ENCODE measurements at places on chromosomes 1 and 21.

DNA sequence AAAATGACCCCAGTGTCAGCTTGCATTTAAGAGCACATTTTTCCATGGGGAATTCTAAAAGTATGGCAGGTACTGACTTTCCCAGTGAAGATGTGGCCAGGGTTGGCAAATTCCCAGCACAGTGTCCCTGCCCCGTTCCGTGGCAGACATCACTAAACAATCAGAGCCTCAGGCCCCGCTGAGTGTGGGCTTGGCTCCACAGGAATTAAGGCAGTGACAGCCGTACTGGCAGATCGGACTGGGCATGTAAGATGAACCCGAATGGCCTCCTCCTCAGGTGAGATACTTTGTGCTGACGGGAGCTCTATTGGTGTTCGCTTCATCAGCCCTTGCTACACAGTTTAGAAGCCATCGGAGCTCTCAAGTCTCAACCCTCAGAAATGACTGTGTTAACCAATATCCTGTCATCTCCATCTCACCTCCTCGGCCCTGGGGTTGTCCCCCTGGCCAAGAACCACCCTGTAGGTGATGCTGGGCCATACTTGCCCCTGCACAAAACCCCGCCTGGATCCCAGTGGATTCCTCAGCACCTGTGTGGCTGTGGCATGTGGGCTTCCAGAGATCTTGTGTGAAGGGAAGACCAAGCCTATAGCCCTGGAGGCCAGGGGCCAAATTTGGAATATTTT is 29.0 kb upstream of the ABCG1 start:
- DNase-seq = peak; percentile 14

GRCh38 chr1:56525489-56526041 is 53.8 kb downstream of the PLPP3 start:
- peak; percentile 61 for DNase-seq

DNA sequence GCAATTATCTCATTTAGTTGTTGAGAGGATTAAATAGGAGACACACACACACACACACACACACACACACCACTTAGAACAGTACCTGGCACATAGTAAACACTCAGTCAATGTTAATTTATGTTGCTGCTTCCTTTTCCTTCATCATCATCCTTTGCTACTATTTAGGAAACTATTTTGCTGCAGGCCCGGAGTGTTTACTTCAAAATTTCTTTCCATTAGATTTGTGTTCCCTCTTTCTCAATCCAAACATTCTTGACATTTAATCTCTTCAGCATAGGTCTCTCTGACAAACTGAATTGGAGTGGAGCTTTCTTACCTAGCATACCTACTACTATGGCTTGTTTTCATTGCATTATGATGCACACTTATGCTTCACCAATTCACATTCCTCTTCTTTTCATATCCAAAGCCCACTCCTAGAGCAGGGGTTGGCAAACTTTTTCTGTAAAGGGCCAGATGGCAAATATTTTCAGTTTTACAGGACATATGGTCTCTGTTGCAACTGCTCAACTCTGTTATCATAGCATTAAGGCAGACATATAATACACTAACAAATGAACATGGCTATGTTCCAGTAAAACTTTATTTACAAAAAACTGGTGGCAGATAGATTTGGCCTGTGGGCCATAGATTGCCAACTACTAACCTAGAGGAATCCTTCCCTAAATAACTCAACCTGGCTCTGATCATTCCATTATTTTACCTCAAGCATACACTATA is 49.5 kb downstream of the SCMH1 start:
- peak; percentile 3 for DNase-seq

DNA sequence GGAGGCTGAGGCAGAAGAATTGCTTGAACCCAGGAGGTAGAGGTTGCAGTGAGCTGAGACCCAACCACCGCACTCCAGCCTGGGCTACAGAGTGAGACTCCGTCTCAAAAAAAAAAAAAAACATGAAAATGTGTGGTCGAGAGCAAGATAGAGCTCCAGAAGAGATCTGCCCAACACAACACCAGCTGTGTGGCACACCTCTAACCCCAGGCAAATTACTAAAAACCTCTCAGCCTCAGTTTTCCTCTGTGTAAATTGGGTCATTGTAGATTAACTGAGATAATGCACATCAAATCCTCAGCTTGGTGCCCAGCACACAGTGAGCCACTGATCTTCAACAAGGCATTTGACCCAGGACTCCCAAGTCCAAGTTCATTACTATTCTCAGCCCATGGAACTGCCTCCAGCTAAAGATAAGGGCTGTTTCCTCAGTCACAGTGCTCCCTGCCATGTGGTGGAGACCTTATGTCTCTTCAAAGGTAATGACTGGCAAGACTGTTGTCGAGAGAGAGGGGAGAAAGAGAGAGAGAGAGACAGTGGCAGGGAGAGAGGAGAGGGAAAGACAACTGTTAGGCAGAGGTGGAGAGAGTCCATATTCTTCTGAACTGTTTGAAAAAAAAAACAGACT is 58.1 kb downstream of the PTP4A2 start:
- DNase-seq = no peak

DNA sequence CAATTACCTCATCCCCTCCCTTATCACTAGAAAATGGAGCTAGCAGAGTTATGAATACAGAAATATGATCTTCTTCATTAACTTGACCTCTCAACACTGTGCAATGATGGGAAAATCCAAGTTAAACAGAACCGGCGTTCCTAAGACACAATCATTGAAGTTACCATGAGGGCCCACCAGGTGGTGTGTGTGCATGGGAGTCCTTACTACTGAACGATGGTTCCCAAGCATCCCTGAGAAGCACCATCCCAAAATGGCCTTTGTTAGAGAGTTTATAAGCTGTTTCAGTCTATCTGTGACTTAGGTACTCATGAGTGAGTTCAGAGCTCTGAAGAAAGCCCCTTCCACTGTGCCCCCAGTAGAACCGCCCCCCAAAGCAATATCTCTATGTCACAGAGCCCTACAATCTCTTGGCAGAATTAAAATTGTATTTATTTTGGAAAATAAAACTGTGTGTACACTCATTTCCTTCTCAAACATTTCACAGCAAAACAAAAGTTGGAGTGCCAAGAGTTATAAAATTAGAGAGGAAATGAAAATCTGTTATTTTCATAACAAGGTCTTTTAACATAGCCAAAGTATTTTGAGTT is 56.8 kb downstream of the PLD5 start:
- DNase-seq = peak; percentile 43

DNA sequence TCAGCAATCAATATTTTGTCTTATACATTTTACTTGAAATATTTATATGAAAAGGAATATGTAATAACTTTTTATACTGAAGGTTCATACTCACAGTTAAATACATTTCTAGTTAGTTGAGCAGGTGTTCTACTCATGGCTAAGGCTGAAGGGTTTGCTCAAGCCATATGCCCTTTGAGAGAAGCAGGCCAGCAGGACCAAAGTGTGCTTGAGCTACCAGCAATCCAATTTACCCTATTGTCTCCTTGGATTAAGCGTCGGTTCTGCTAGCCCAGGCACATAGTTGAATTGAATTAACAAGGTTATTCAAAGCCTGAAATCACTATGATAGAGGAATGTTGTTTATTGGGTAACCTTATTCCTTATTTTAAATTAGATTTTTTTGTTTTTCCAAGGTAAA is 151.5 kb upstream of the BACE2 start:
- DNase-seq = no peak

- no peak for DNase-seq
These were observed 308.0 kb downstream of the RRAGC start for GRCh38 chr1:38551318-38552307.

DNA sequence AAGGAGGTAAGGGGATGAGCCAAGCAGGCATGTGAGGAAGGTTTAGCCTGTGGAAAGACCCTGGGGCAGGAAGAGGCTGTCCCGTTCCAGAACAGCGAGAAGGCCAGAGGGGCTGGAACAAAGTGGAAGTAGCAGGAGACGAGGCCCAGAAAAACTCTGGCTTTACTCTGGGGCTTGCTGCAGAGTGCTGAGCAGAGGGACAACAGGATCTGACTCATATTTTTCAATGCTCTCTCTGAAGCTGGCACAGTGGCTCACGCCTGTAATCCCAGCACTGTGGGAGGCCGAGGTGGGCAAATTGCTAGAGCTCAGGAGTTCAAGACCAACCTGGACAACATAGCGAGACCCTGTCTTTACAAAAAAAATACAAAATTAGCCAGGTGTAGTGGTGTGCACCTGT is 52.4 kb upstream of the PAX7 start:
- no peak for DNase-seq

DNA sequence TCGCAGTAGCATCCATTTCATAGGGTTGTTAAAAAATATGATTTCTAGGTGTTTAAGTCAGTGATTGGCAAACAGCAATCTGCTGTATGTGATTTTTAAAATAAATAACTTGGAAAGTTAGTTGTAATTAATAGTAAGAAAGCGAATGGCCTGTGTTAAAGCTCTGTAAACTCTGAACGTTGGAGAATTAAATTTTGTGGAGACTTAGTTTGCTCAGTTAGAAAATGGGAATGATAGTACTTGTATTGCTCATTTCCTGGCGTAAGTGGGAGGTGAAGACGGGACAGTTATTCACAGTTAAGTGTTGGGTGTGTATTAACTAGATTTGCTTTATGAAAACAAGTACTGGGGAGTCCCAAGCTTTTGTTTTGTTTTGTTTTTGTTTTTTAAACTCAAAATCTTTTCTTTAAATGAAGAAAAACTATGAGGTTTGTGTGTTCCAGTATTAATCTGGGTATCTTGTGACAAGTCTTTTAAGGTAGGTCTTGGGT is 995 bp downstream of the CACYBP start:
- no peak for DNase-seq

- peak; percentile 55 for DNase-seq
These were observed 1.5 kb downstream of the UBE2G2 start for GRCh38 chr21:44800103-44800502.

GRCh38 chr1:35881850-35882273 is 1.1 kb upstream of the AGO1 start:
- no peak for DNase-seq

DNA sequence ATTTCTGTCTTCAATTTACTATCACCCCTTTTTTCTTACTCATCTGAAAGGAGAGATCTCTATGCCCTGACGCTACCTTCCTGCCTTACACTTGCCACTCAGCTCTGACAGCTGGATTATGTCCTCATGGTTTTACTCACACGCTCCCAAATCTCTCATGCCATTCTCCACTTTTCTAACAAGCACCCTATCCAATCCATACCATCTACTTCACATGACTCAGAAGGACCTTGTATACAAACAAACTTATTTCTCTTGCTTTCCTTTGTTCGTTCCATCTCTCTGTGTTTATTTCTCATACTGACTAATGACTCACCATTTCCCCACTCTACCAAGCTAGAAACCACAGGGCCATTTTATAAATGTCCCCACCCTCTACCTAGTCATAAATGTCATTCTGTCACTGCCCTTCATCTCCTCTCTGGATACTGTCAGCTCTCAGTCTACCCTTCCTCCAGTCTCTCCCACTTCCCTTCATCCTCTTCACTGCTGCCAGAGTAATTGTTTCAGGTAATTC is 87.3 kb downstream of the USP24 start:
- DNase-seq = no peak

DNA sequence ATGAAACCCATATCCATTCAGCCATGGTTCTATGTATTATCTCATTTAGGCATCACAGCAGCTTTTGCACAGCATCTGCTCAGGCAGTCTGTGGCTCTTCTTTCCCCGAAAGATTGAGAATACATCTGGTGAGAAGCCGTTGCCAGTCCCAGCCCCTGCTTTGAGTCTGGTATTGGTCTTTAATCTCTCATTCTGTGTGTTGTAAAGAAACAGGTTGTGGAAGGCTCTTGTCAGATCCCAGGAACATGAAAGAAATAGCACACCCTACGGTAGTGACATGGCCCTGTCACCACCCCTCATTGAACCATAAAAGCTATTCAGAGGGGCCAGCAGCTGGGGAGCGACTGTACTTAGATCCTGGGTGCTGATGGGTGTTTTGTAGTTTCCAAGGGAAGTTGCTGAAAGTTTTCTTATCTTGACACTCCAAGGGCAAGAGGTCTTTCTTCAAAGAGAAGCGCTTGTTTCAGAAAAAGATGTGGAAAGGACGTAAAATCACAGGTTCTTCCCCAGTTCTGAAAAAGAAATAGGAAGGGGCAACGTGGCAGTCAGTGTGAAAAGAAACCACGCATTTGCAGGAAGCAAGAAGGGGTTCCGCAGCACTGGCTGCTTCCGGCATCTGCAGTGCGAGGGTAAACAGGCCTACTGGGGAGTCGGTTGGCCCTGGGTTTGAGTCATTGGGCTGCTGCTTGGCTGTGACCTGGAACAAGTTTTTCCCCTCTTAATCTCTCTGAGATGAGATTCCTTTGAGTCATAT is 145.0 kb downstream of the DHRS3 start:
- DNase-seq = no peak

DNA sequence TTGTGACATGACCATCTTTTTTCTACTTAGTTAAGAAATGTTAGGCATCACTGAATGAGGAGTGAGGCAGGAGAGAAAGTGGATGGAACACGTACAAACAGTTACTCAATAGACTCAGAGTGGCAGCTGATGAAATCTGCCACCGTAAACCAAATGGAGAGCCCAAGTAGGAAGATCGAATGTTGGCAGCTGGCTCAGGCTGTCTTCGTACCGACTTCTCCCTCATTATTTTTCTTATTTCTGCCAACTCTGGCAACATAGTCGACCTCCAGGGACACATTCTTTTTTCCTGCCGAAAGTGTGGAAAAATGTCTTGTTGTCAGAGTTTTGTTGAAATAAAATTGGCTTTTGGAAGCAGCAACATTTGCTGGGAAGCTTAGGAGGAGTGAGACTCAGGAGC is 143.3 kb downstream of the GREM2 start:
- peak; percentile 80 for DNase-seq

- DNase-seq = no peak
These were observed 5.1 kb downstream of the BEND5 start for GRCh38 chr1:48771561-48771960.

- peak; percentile 26 for DNase-seq
These were observed 31.4 kb upstream of the OLIG2 start for GRCh38 chr21:32994305-32994704.

DNA sequence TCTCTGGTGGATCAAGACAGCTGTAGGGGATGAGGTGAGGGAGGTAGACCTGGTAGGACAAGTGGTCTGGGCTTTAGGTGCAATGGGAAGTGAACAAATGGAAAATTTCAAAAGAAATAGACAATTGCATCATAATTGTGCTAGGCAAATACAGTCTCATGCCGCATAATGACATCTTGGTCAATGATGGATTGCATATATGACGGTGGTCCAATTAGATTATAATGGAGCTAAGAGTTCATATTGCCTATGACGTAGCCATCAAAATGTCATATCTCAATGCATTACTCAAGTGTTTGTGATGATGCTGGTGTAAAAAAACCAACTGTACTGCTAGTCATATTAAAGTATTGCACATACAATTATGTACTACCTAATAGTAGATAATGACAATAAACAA is 19.0 kb downstream of the KCNK2 start:
- no peak for DNase-seq

DNA sequence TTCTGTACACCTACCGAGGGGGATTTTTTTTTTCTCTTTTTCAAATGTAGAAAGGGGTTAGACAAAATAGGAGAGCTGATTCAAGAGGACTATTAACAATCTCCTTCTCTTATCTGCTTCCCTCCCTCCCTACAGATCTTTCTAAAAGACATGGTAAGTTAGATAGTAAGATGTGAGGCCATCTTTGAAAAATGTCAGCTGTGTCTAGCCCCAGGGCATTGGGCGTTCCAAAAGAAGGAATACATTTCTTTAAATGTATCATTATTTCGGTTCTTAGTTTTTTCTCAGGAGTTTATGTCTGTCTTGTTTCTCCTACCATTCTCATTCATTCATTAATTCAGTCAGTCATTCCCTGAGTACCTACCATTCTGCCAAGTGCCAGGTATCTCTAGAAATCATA is 27.2 kb downstream of the BCL9 start:
- no peak for DNase-seq

- no peak for DNase-seq
These were observed 18.8 kb upstream of the C2CD2 start for GRCh38 chr21:41972511-41973205.

Data from AG10803 (cell line).